ENCODE measurements at places on chromosomes 7 and 10. TPM values are rescaled to one million over a fixed set of nuclear protein-coding genes. Genes with fewer than 3 reads are reported as not detected.

Gene EPO
- total RNA-seq = 0.63 TPM

Gene ZPBP
- not detected for total RNA-seq

Gene CUBN
- 0.46 TPM for total RNA-seq

Gene SAP25
- total RNA-seq = 9.7 TPM

Gene AKR1E2
- total RNA-seq = 5.4 TPM

Gene PWWP2B
- total RNA-seq = 14.1 TPM

Gene WNT8B
- 1.1 TPM for total RNA-seq

Gene SEMA3A
- 33.3 TPM for total RNA-seq

Gene HMX3
- total RNA-seq = not detected

Gene MAP3K8
- total RNA-seq = 9.8 TPM

Gene HTRA1
- total RNA-seq = 18.3 TPM

Gene WAPL
- total RNA-seq = 48.0 TPM

Gene ACBD7
- total RNA-seq = 12.5 TPM

Gene RNF32
- total RNA-seq = 1.3 TPM

Gene NRG3
- total RNA-seq = 7.3 TPM

Gene GJC3
- 3.7 TPM for total RNA-seq

Gene CCL24
- not detected for total RNA-seq

Gene TAS2R41
- total RNA-seq = 0.31 TPM

Gene MRLN
- total RNA-seq = not detected

Gene ERVW-1
- total RNA-seq = not detected

Gene KCP
- total RNA-seq = 2.5 TPM

Gene OGDHL
- total RNA-seq = 35.1 TPM

Gene TFEC
- 0.17 TPM for total RNA-seq

Gene TSPAN15
- total RNA-seq = 10.4 TPM

Gene MMP21
- total RNA-seq = not detected

Gene GARIN1A
- total RNA-seq = not detected

Gene SEMA3C
- total RNA-seq = 2.1 TPM

Gene CTAGE4
- total RNA-seq = 23.3 TPM

Gene TFR2
- 5.7 TPM for total RNA-seq

Gene KBTBD2
- 29.7 TPM for total RNA-seq

Gene SPDYE8
- total RNA-seq = not detected

Gene ADCYAP1R1
- 8.7 TPM for total RNA-seq

Gene IQUB
- 0.71 TPM for total RNA-seq

Gene H2BK1
- total RNA-seq = not detected

Gene GATA3
- 0.72 TPM for total RNA-seq

Gene GET4
- total RNA-seq = 73.4 TPM

Gene ARPC1B
- total RNA-seq = 63.3 TPM

Gene STK32C
- total RNA-seq = 23.2 TPM

Gene NPC1L1
- total RNA-seq = 0.16 TPM

Gene VAX1
- not detected for total RNA-seq

Gene ST8SIA6
- 3.5 TPM for total RNA-seq

Gene MYOF
- 1.4 TPM for total RNA-seq

Gene NUDT13
- total RNA-seq = 2.0 TPM

Gene MUC3A
- total RNA-seq = 50.6 TPM

Gene GDF10
- 0.18 TPM for total RNA-seq

Gene NODAL
- total RNA-seq = 41.1 TPM

Gene CCDC3
- total RNA-seq = 2.1 TPM

Gene EPHA1
- 162 TPM for total RNA-seq

Gene PTPRE
- 3.1 TPM for total RNA-seq

Gene MYL10
- total RNA-seq = not detected

Gene SCRN1
- 105 TPM for total RNA-seq

Data from WTC11 (cell line).